ENCODE measurements at places on chromosomes 2 and 18.
A peak's percentile ranks its signal among the peaks of the same experiment; 100 is the strongest.

DNA sequence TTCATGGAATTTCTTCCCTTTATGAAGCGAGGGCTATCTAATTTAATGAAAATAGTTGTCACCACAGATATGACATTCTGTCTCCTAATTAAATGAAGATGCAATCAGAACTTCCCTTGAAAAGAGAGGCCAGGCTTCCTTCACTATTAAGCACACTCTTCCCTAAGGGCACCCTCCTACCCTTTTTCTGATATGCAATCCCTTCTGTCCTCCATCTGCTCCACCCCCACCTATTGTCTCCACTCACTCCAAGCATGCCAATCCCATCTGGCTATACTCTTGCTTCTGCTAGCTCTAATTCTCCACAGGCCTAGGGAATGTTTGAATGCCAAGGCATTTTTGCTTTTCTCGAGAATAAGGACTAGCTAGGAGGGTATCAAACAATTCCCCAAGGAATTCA is 818.4 kb upstream of the FSHR start:
- no peak for DNase-seq

DNA sequence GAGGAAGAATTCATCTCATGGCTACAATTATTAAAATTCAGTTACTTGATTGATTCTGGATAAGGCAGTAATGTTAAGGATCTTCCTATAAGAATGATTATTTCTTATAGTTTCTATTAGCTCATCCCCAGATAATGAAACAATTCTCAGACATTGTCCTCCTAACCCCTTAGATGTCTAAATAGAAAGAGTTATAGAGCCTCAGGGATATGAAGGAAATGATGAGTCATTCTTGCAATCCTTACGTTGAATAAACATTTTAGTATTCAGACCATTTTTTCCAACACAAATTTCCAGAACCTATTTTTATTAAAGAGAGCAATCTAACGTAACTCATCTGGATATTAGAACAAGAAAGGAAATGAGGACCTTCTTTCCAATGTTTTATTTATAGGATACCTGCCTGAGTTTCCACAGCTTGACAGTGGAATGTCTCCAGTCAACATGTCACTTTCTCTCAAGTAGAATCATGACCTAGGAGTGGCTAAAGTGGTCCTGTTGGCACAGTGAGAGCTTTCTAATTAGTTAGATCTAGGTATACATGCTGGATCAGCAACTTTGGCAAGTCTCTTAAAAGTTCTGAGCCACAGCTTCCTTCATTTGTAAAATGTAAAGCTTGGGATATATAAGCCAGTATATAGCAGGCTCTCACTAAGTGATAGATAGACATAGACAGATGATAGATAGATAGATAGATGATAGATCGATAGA is 88.0 kb upstream of the RAB27B start:
- DNase-seq = peak; percentile 33

DNA sequence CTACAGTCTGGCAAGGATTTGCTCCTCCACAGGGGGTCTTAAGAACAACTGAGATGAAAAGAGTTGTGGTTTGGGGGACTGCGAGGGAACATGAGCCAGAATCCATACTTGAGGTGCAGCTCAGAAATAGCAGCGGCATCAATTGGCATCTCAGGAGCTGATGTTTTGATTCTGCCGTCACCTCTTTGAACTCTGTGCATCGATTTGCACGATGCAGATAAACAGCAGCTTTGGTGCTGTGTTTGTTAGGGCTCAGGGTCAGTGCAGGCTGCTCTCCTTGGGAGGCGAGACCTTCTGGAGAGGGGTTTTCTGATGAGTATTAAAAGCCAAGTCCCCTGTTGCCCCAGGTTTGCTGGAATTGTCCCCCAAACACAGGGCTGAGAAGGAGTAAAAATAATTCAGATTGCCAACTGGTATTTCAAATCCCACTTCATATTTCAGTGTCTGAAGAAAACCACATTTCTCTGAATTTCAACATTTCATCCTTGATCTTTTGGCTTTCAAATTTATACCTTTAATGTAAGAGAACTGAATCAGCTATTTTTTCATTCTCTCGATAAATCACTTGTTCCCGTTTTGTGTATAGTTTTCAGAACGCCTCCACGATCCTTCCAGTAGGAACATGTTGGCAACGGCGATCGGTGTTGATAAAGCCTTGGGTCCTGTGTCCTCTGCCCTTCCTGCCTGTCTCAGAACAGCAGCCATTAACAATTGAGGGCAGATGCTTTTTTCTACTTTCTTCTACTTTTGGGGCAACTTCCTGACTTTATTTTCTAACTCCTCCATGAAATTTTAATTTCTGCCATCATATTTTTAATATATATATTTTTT is 65.0 kb downstream of the RAB31 start:
- no peak for DNase-seq

DNA sequence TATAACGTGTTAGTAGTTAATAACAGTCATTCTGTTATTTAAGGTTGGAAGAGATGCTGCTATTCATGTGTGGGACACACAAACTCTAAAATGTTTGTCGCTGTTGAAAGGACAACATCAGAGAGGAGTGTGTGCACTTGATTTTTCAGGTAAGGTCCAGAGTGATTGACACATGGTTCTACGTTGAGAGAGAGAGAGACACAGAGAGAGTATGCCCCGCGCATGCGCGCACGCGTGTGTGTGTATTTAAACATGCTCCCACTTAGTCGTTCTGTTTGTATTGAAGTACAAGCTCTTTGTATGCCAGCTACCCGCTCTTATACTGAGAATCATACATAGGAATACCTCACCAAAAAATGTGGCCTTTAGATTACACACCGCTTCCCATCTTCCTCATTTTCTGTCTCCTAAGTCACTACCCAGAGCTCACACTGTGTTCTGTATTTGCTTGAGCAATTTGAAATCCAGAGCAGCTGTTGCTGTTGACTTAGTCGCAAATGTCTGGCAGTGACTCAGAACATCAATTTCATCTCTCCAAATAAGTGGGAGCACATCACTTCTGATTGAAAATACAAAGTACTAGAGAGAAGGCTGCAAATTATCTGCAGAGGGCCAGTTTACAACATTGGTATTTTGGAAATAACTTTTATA is 148.1 kb downstream of the EML6 start:
- DNase-seq = peak; percentile 83

GRCh38 chr2:44722026-44722625 is 219.4 kb upstream of the SIX3 start:
- no peak for DNase-seq

DNA sequence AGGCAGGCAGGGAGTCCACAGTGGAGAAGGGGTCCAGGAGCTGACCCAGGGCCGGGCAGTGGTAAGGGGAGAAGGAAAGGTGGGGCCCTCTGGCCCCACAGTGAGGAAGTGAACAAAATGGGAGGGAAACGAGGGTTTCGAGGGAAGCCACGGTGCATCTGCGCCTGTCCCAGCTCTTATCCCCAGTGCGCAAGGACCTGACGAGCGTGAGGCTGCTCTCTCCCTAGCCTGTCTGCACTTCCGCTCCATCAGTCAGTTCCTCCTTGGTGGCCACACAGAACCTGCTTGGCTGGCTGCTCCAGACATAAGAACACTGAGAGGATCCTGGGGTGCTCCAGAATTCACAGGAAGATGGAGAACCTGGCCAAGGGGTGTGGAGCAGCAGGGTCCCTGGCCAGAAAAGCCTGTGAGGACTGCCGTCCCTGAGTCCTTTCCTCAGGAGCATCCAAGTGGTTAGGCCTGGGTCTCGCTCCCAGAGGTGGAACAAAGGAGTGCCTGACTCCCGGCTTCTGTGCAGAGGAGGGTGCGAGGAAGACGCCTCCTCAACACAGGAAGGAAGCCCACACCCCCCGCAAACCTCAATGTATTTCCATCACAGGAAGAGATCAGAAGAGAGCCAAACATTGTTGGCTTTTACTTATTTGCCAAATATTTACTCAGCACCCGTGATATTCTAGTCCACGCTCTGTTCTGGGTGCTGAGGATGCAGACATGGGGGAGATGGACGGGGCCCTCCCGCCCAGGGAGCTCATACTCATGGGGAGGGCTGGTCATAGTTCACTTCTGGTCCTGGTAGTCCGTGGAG is 43.7 kb upstream of the SEMA4C start:
- no peak for DNase-seq

GRCh38 chr2:221380062-221380461 is 192.0 kb downstream of the EPHA4 start:
- no peak for DNase-seq

GRCh38 chr2:79369127-79369526 is 143.7 kb upstream of the CTNNA2 start:
- no peak for DNase-seq

DNA sequence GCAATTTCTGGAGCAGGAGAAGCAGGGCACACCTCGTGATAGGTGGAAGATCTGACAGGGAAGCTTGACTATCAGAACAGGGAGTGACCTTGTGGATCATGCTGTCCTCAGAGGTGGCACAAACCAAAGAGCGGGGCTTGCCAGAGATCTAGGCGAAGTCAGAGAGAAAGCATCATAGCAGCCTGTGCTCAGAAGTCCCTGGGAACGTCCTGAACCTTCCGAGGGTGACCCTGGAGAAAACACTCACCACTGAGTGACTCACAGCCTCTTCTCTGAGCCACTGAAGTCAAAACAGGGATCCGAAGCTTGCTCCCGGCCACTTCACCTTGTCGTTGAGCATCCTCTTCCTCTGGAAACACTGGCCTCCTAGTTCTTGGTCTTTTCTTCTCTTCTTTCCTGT is 56.7 kb downstream of the IL1R2 start:
- peak; percentile 77 for DNase-seq

DNA sequence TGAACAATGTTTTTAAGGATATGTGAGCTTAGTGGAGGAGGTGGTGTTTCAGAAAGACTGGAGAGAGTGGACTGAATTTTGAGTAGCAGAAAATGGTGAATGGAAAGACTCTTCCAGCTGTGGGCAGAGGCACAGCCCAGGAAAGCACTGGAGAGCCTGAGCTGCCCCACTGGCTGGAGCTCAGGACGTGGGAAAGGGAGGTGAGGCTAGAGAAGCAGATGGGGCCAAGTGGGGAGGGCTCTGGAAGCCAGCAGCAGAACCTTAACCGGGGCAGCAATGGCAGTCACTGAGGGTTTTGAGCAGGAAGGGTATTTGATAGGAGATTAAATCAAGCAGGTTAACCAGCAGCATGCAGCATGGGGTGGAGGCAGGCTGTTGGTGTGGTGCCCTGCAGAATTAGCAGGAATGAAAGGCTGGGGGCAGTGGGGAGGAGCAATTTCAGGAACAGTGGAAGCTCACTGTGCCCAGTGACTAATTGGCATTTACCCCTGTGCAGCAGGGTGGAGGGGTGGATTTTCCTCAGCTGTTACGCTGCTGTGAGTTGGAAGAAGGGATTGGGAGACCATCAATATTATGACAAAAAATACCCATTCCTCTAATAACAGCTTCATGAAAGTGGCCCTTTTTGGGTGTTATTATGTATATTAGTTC is 136.2 kb downstream of the CERS6 start:
- no peak for DNase-seq

DNA sequence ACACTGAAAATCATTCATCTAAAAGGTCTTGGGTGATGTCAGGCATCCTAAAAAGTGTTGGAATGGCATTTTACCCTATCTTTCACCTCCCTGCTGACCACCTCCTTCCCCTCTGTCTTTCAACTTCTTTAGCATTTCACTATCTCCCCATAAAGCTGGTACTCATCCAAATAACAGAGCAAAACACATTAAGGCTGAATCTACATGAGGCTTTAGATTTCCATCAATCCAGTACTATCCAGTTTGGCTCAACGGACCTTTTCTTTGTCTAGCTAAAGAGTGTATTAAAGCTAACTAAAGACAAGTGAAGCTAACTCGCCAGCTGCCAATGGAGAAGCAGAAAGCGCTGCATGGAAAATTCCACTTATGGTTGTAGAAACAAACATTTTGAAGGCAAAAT is 122.5 kb upstream of the NCKAP5 start:
- no peak for DNase-seq

DNA sequence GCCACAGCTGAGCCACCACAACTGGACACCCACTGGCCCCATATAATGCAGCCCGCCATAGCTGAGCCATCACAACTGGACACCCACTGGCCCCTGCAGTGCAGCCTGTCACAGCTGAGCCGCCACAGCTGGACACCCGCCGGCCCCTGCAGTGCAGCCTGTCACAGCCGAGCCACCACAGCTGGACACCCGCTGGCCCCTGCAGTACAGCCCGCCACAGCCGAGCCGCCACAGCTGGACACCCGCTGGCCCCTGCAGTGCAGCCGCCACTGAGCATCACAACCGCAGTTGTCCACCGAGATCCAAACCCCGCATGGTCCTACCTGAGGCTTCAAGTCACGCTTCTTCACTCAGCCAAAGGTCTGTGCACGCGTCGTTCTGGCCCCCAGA is 134.2 kb downstream of the PXDN start:
- DNase-seq = no peak

DNA sequence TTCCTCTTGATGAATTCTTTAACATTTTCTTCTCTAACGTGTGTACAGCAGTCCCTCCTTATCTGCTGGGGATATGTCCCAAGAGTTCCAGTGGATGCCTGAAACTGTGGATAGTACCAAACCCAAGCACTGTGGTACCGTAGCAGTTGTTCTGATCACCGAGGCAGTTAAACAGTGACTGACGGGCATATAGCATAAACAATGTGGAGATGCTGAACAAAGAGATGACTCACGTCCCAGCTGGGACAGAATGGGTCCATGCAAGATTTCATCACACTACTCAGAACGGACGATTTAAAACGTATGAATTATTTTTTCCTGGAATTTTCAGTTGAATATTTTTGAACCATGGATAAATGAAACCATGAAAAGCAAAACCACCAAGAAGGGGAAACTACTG is 54.5 kb upstream of the SPAG16 start:
- peak; percentile 46 for DNase-seq

GRCh38 chr2:44793322-44793870 is 148.1 kb upstream of the SIX3 start:
- peak; percentile 48 for DNase-seq

- no peak for DNase-seq
Measured at GRCh38 chr18:57976230-57976773, 67.7 kb upstream of the NEDD4L start.

DNA sequence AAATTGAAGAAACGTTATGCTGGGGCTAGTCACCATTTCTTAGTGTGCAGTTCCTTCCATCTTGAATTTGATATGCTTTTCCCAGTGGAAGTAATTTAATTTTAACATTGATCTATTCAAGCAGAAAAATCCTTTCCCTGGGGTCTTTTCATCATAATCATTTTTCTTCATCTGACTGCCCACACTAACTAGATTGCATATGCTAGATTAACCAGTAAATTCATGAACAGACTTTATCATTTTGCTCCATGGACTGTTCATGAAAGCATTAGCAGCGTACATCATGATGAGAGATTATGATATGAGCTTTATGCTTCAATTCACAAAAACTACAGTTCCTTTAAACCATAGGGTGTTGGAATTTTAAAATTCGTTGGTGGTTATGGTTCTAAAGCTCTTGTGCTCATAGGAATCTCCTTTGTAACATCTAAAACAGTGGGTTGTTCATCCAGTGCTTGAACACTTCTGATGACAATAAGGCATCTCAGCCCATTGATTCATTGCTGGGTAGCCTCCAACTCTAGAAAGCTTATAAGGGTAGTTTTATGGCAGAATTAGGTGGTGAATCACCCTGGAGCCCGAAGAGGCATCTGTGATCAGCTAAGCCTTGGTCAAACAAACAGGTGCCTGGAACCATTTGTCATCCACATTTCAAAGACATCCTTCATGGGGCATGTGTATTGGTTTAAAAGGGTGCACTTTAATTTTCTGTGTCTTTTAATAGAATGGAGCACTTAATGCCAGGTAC is 77.2 kb upstream of the NDUFV2 start:
- DNase-seq = peak; percentile 79

GRCh38 chr2:127085317-127085681 is 21.7 kb downstream of the BIN1 start:
- peak; percentile 56 for DNase-seq

Measured in foreskin fibroblast (primary cell).